Retina (tissue), 1 donor: ENCODE measurements at places on chromosomes 3 and 15.

GRCh38 chr3:14770591-14770990, 48.2 kb upstream of the FGD5 start:
- DNase-seq, result no peak

DNA sequence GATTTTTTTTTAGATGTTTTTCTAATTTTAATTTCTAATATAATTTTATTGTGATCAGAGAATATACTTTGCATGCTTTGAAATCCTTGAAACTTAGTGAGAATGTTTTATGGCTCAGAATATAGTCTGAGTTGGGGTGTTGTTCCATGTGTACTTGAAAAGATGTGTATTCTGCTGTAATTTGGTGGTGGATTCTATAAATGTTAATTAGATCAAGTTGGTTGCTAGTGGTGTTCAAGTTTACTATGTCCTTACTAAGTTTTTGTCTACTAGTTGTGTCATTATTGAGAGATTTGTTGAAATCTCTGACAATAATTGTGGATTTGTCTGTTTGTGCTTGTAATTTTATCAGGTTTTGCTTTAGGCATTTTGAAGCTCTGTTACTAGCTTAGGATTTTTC, 29.7 kb downstream of the GLCE start:
- no peak for DNase-seq

DNA sequence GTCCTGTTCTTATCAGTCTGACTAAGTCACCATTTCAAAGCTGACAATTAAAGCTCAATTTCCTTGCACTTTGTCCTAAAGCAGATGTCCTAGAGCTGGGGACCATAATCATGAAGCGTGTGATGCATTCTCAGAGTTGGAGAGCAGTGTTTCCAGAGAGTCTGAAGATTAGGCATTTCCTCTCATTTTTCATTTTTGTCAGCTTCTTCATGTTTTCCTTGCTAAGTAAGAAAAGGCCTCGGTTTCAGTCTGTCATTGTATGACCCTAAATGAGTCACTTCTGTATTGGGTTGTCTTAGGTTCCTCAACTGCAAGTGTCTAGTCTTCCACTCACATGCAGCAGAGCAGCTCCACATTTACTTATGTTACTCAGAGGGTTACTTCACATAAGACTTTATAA, 257.2 kb upstream of the TPRG1 start:
- DNase-seq, result no peak

- DNase-seq, result no peak
Measured at GRCh38 chr15:58447271-58448010, 15.7 kb downstream of the LIPC start.

DNA sequence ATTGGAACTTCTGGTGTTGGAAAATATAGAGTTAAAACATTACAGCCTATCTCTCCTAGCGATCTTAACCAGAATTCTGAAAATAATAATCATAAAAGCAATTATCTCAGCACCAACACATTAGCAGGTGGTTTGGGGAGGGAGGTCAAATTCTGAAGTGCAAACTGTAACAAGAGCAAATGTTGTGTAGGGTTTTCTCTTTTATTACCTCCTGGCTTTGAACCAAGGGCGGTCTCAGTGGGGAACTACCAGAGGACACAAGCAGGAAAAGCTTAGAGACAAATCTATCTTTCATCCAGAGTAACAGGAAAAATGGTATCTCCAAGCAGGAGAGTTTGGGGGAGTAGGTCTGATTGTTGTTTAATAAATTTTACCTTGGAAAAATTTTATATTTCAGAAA, 5.5 kb upstream of the ARRDC4 start:
- DNase-seq, result no peak

GRCh38 chr3:22980346-22980745, 222.8 kb upstream of the UBE2E2 start:
- DNase-seq, result no peak

GRCh38 chr15:98953000-98953787, 54.4 kb downstream of the PGPEP1L start:
- no peak for DNase-seq

- DNase-seq, result no peak
Measured at GRCh38 chr15:48414015-48414414, 82.8 kb downstream of the DUT start.

GRCh38 chr3:134459562-134459961, 26.2 kb downstream of the ANAPC13 start:
- no peak for DNase-seq

GRCh38 chr3:67437090-67437489, 217.3 kb downstream of the SUCLG2 start:
- DNase-seq, result no peak

- no peak for DNase-seq
Measured at GRCh38 chr3:185424435-185424834, 61.5 kb downstream of the MAP3K13 start.

DNA sequence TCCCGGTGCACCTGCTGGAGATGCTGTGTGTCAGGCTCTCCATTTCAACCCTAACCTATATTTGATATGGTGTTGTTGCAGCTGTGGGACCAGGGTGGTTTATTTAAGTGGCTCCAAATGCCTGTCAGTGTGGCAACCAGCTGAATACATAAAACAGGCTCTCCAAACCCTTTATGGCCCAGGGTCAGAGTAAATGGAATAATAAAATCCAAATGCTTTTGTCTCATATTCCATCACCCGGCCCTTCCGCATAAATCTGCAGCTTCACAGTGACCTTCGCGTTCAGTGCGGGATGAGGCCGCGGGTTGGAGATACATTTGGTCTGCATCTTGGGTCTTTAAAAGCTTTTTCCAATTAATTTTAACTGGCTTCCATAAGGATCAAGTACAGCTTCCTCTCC, 382.1 kb upstream of the NR2F2 start:
- DNase-seq, result no peak
